ENCODE measurements at places on chromosomes 2 and 18.

GRCh38 chr2:864501-865106 lies 86.0 kb upstream of the SNTG2 start:
- DNase-seq, result no peak

DNA sequence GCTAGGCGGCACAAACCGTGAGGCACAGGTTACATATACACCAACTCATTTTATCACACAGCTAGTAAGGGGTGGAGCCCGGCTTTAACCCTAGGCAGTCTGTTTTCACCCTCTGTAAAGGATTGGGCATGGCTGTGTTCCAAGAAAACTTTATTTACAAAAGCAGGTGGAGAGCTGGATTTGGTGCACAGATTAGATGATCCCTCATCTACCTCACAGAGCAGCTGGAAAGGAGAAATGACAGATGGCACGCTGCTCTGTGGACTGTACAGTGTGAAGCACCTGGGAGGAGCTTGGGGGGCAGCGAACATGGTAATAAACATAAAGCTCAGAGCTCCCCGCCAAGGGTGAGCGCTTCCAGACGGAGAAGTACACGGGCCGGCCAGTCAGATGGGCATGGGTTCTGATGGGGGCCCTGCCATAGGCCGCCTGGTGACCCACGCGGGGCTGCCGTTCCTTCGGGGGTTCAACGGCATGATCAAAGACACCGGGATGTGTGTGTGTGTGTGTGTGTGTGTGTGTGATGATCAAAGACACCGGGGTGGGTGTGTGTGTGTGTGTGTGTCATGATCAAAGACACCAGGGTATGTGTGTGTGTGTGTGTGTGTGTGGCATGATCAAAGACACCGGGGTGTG lies 862 bp upstream of the TMEM177 start:
- DNase-seq, result no peak

DNA sequence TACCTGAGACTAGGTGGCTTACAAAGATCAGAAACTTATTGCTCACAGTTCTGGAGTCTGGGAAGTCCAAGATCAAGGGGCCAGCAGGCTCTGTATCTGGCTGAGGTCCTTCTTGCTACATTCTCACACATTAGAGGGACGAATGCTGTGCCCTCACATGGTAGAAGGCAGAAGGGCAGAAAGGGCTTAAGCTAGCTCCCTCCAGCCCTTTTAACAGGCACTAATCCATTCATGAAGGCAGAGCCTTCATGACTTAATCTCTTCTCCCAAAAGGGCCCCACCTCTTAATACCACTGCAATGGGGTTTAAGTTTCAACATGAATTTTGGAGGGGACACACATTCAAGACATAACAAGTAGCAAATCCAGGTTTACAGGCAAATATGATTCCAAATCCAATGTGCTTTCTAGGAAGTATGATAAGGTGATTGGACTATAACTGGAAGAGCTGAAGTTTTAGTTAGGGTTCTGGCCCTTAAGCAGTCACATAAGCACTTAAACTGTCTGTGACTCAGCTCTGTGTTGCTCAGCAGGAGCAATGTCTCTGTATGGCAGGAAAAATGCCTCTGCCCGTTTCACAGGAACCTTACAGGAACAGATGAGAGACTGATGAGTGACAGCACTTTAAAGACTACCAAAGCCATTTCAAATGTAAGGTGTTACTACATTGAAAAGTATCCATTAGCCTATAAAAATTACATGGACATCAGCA lies 119.6 kb upstream of the PTPRM start:
- no peak for DNase-seq

DNA sequence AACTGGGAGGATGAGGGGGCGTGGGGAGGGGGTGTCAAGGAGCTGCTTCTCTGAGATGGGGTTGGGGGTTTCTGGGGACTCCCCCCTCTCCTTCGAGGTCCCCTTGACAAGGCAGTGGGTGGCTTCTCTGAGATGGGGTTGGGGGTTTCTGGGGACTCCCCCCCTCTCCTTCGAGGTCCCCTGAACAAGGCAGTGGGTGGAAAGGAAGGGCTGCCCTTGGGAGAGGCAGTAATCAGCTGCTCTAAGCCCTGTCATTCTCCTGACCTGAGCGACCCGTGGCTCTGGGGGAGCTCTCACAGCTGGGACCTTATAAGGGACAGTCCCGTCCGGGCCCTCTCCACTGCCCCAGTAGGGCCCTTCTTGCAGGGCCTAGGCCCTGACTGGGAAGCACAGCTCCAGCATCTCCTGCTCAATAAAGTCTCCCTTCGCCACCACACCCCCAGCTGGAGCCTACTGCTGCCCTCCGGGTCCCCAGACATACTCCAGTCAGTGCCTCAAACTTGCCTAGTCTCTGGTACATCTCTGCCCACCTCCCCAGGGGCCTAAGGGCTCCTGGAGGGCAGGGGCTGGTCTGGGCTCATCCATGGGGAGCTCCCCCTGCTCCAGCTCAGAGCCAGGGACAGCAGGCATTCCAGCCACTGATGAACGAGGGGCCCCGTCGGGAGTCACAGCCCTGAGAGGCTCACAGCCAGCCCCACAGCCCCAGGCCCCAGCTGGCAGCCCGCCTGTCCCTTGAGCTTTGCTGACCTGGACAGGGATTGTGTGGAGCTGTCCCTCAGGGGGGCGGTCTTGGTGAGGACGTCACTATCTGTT lies 2.8 kb downstream of the GAREM2 start:
- DNase-seq, result no peak

- no peak for DNase-seq
These were observed 10.6 kb downstream of the CFAP210 start for GRCh38 chr2:169683425-169684134.

GRCh38 chr2:10165282-10165681 lies 42.7 kb downstream of the RRM2 start:
- DNase-seq, result no peak

GRCh38 chr2:74930811-74931486 lies 27.5 kb upstream of the POLE4 start:
- no peak for DNase-seq
